Stimulated activated CD8-positive, alpha-beta memory T cell treated with anti-CD3 and anti-CD28 coated beads, Interleukin-4, amount 100 ng/mL, for 48 hours (primary cell): ENCODE measurements at places on chromosomes 13 and 19.

GRCh38 chr13:26678796-26679195, 81.8 kb downstream of the GPR12 start:
- no peak for DNase-seq

DNA sequence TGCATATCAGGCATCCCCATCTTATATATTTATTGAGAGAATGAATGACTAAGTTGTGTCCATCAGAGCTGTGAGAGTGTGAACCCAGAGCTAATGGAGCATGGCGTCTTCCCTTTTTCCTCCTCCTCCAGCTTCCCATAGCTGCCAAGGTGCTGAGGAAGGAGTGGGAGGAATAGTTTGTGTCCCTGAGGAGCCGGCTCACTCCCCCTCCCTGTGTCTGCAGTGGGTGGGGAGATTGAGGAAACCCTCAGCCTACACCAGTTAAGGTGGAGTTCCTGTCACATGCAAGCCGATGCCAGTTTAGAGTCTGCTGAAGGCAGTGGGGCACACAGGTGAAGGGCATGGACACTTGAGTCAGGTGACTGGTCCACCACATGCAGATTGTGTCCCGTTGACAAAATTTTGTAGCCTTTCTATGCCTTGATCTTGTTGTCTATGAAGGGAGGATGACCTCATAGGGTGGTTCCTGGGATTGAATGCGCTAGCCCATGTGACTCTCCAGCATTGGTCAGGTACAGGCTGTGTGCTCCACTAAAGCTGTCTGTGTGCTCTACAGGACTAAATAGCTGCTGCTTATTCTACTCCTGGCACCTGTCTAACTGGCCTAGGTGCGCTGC, 47.6 kb upstream of the GPI start:
- no peak for DNase-seq

- DNase-seq, result no peak
These were observed 4.8 kb downstream of the RUBCNL start for GRCh38 chr13:46382224-46382623.

DNA sequence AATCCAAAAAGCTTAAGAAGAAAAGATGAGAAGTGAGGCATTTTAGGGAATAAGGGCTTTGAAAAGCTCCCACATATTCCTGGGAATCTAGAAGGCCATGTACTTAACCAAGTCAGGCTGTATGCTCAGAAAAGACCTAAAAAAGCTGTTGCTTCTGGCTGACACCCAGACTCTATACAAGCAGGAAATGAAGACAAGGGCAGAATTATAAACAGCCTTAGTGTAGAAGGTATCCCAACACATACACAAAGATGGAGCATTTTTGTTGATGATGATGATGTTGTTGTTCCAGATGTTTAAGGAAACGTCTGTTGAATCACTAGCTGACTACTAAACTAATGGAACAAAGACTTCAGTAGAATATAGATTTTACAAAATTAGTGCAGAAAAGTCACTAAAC, 26.1 kb upstream of the N4BP2L1 start:
- DNase-seq, result no peak

DNA sequence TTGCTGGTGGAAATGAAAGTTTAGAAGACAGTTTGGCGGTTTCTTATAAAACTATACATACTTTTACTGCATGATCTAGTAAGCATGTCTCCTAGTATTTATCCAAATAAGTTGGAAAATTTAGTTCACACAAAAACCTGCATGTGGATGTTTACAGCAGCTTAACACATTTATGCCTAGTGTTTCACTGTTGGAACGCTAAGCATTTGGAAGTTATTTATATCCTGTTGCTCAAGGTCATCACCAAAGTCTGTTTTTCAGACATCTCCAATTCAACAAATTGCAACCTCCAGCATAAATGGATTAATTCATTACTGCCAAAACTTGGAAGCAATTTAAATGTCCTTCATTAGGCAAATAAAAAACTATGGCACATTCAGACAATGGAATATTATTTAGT, 461.8 kb downstream of the SUCLA2 start:
- DNase-seq, result no peak

GRCh38 chr13:46553521-46553885, 533 bp downstream of the LRCH1 start:
- DNase-seq, result no peak

DNA sequence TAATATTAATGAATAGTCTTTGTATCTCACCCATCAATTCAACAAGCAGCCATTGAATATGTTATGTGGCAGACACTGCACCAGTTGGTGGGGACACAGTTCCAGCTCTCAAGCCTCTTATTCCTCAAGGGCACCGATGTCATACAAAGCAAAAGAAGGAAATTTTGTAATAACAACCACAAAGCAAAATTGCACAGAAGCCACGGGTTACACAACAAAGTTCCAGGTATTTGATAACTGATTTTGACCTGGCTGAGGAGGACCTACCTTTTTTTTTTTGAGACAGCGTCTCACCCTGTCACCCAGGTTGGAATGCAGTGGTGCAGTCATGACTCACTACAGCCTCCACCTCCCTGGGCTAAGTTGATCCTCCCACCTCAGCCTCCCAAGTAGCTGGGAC, 266.7 kb downstream of the FOXO1 start:
- DNase-seq, result no peak

DNA sequence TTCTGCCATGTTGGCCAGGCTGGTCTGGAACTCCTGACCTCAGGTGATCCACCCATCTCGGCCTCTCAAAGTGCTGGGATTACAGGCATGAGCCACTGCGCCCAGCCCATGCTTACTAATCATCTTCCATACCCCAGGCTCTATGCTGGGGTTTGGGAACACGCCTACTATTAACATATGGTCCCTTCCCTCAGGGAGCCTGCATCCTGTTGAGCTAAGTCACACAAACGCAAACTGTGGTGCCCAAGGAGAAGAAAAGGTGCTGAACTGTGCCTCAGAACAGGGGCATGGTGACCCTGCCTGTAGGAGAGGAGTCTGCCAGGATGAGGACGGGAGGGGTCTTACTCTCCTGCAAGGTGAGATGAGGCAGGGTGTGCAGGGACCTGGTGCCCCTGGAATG, 5.6 kb downstream of the MICOS13 start:
- no peak for DNase-seq
